ENCODE measurements at places on chromosomes 12 and 14. TPM values are rescaled to one million over a fixed set of nuclear protein-coding genes. Genes with fewer than 3 reads are reported as not detected.

Gene DICER1
- 136 TPM for total RNA-seq

Gene TPPP2
- total RNA-seq = 0.44 TPM

DNA sequence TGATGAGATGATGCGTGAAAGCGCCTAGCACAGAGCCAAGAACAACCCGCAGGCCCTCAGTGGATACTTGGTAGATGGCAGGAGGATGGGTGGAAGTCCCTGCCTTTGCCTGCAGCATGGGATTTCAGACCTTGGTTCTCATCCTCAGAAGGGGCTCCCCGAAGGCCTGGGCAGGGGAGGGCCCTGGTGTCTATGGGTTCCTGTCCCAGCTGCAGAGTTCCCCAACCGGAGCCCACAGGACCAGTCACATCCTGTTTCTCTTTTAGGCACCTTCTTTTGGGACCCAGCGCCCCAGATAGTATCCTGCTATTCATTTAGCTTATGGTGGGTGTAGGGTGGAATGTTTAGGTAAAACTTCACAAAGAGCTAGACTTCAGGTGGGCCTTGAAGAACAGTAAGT lies 55.5 kb downstream of the CALM1 start:
- DNase-seq = no peak

Gene GPR137C
- total RNA-seq = 6.7 TPM

Gene PPP1R1A
- total RNA-seq = 9.4 TPM

- DNase-seq = peak; percentile 20
Observed at GRCh38 chr12:27635349-27635972, 60.8 kb upstream of the REP15 start.

Gene CCDC59
- total RNA-seq = 32.8 TPM

GRCh38 chr12:25101092-25101445 lies 93.9 kb downstream of the DNAI7 start:
- no peak for DNase-seq

GRCh38 chr12:78442454-78442801 lies 422.1 kb upstream of the SYT1 start:
- no peak for DNase-seq

GRCh38 chr12:90497923-90498545 lies 456.9 kb downstream of the CCER1 start:
- no peak for DNase-seq

DNA sequence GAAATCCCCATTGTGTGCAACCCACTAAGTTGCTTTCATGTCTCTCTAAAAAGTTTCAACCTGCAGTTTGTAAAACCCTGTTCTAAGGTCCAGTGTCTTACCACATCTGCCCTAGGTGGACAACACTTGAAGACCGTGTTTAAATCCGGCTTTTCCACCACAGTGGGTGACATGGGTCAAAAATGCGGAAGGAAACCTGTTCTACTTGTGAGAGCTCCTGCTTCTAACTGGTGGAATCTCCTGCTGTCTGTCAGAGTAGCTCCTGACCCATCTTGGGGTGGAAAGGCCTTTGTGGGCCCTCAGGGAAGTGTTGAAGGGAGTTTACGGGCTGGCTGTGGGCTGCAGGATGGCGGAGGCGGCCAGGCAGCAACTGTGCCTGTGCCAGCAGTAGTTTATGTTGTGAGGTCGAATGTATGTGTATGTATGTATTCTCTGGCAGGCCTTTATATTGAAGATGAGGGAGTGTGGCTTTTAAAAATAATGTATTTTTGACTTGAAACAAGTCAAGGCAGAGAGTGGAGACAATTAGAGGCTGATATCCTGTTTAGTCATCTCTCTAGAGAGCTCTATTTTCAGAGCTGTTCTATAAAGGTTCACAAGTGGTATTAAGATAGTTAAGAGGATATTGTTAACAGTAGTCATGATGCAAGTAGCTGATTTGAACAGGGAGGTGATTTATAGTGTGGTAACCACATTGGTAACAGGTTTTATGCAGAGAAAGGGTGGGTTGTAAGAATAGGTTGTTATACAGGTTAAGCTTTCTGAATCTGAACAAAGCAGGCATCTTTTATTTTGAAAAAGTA lies 67.0 kb downstream of the PRKCH start:
- DNase-seq = no peak

DNA sequence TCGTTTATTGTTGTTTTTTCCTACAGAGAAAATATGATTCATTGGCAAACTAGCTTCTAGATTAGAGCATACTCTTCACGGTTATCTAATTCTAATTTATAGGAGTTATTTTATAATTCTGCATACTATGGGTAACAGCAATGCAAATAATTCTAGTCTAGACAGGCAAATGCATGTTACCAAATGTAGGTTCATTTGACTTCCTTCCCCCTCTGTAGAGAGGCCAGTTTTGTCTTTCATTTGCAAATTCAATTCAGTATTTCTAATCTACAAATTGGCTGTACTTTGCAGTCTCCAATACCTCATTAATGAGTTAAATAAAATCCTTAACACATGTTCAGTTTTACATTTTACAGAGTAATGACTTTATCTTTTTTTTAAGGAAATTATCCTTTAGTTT lies 4.2 kb downstream of the LGMN start:
- no peak for DNase-seq

Gene KLRC4
- 7.7 TPM for total RNA-seq

DNA sequence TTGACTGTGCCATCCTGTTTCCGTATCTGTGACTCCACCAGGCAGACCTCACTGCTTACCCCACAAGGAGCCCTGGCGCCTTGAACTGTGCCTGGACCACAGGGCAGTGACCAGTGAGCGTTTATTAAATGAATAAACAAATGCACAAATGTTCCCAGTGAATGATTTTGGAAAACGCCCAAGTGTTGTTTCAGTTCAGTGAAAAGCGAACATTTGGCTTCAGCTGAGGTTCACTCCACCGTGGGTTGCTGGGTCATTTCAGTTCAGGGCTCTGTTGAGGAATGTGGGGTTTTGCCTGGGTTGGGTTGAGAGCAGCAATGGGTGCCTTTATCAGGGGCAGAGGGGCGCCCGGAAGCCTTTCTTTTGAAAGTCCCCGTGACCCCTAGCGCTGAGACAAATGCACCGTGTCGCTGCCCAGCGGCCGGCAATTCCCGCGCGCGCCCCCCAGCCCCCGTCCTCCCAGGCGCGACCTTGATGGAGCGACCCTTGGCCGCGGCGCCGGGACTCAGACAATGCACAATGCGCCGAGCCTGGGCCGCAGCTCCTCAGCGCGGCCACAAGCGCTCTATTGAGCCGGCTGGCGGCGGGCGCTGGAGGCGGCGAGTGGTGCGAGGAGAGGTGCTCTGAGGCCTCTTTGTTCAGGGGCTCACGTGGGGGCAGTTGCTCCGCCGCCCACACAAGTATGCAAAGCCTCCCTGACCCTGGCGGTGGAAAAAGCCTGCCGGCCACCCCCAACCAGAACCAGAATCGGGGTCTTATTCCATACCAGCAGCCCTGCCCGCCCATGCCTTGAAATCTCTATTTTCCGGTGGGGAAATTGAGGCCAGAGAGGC lies 40.5 kb upstream of the CLMN start:
- peak; percentile 10 for DNase-seq

DNA sequence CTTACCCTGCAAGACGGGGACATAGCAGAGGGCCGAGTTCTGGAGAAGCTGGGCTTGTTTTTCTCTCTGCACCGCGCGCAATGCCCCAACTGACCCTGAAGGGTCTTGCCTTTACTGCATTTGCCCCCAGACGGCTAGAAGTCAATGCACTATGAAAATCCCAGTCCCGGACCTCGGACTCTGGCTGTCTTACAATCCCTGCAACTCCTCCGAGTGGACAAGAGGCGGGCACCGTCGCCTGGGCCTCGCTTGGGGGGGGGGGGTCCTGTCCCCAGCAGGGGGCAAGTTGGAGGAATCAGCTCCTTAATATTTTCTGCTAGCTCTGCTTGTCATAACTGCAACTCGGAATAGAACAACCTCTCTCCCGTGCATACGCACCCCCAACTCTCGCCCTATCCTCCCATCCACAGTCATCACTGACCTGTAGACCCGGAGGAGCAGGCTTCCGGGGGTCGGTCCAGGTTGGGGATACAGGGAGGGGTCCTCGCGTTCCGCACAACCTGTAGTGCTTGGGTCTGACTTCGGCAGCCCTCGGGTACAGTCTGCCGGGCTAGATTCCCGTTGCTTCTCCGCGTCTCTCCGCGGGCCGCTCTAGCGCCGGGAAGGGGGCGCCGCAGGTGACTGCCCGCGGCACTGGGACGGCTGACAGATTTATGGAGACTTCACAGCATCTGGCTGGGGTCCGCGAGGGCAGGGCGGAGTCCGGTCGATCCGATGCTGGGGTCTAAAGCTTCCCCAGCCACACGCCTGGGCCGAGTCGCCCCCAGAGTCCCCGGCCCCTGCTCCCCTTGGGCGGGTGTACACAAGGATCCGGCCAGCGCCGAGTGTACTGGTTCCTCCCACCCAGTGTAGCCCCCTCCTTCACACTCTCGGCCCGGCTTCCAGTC lies 3.3 kb upstream of the PAX9 start:
- no peak for DNase-seq
